ENCODE measurements at places on chromosomes 3 and 15. TPM values are rescaled to one million over a fixed set of nuclear protein-coding genes. Genes with fewer than 3 reads are reported as not detected.

The ARHGEF26 gene
- 18.0 TPM for total RNA-seq

The FAM162A gene
- 32.5 TPM for total RNA-seq

The CCR4 gene
- total RNA-seq: not detected

The SLITRK3 gene
- total RNA-seq: 1.9 TPM

The GALNT15 gene
- 53.6 TPM for total RNA-seq

The DPP8 gene
- 52.5 TPM for total RNA-seq

The CYP8B1 gene
- total RNA-seq: not detected

The CCDC33 gene
- total RNA-seq: not detected

The NR2F2 gene
- 18.3 TPM for total RNA-seq

The DNAH1 gene
- total RNA-seq: 4.6 TPM

The CCR9 gene
- total RNA-seq: not detected

The APEH gene
- total RNA-seq: 160 TPM

The MTHFS gene
- 18.2 TPM for total RNA-seq

The CIDEC gene
- total RNA-seq: 2.2 TPM

The IQCB1 gene
- 37.9 TPM for total RNA-seq

The ANKDD1A gene
- 5.8 TPM for total RNA-seq

The XRN1 gene
- total RNA-seq: 51.9 TPM

The ZBTB20 gene
- 153 TPM for total RNA-seq

The GOLGA8G gene
- total RNA-seq: not detected

The MEX3B gene
- total RNA-seq: 1.8 TPM

The MST1R gene
- total RNA-seq: 6.1 TPM

The TNNC1 gene
- 16.8 TPM for total RNA-seq

The C3orf85 gene
- total RNA-seq: not detected

The SNAP23 gene
- total RNA-seq: 76.9 TPM

The NR2E3 gene
- total RNA-seq: 0.45 TPM

The NR1I2 gene
- 0.67 TPM for total RNA-seq

The RAP2B gene
- 11.0 TPM for total RNA-seq

The CLDN11 gene
- 5.6 TPM for total RNA-seq

The RPLP1 gene
- total RNA-seq: 401 TPM

The MYZAP gene
- total RNA-seq: 9.6 TPM

The KY gene
- total RNA-seq: 3.2 TPM

The USP50 gene
- 1.9 TPM for total RNA-seq

The USP3 gene
- 52.1 TPM for total RNA-seq

The TUSC7 gene
- not detected for total RNA-seq

The MAN2C1 gene
- total RNA-seq: 225 TPM

The SLC51A gene
- total RNA-seq: not detected

The GNAT1 gene
- total RNA-seq: not detected

The HTR3E gene
- not detected for total RNA-seq

The ACTRT3 gene
- total RNA-seq: 2.8 TPM

The FAM107A gene
- total RNA-seq: 89.9 TPM

The DNAH12 gene
- total RNA-seq: 0.11 TPM

The ZNF774 gene
- total RNA-seq: 3.6 TPM

The B3GNT5 gene
- total RNA-seq: 5.2 TPM

The RLBP1 gene
- total RNA-seq: not detected

The GOLGA8S gene
- total RNA-seq: 1.9 TPM

The SI gene
- total RNA-seq: not detected

The NANOGP8 gene
- total RNA-seq: 3.2 TPM

The P3H2 gene
- 6.8 TPM for total RNA-seq

The RAB6B gene
- 5.4 TPM for total RNA-seq

The SLC22A13 gene
- total RNA-seq: 0.54 TPM

The SERPINI2 gene
- not detected for total RNA-seq

The PCBP4 gene
- 39.5 TPM for total RNA-seq

The CPA3 gene
- 4.6 TPM for total RNA-seq

The C15orf62 gene
- total RNA-seq: 0.13 TPM

Data from thyroid gland (tissue), 4 donors.